ENCODE measurements at places on chromosomes 6 and 20.
A peak's percentile ranks its signal among the peaks of the same experiment; 100 is the strongest.

- no peak for DNase-seq
These were observed 33.6 kb upstream of the UST start for GRCh38 chr6:148713033-148713738.

- no peak for DNase-seq
These were observed 39.9 kb upstream of the PRDM1 start for GRCh38 chr6:106046116-106046853.

- no peak for DNase-seq
These were observed 49.6 kb downstream of the CDK5RAP1 start for GRCh38 chr20:33351696-33352095.

- no peak for DNase-seq
These were observed 332.7 kb downstream of the CENPW start for GRCh38 chr6:126672649-126673048.

DNA sequence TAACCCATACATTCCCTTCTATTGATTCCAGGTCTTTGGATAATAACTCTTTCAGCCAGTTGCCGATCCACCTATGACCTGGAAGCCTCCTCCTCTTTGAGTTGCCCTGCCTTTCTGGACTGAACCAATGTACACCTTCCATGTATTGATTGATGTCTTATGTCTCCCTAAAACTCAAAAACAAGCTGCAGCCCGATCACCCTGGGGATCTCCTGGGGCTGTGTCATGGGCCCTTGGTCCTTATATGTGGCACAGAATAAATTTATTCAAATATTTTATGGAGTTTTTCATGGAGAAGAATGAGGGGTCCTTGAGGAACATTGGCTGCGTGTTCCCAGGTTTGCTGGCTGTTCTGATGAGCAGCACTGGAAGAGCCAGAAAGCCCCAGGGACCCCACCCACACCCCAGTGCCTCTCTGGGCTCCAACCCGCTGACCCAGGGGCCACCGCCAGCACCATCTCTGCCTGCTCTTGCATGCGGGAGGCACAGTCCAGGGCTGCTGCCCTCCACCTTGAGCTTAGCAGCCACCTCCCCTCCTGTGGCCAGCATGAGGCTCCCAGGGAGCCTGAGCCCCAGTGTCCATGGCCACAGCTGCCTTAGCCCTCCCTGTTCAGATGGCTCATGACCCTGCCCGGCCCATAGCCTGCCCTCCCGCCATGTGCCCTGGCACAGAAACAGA is 36.5 kb upstream of the CST7 start:
- no peak for DNase-seq

DNA sequence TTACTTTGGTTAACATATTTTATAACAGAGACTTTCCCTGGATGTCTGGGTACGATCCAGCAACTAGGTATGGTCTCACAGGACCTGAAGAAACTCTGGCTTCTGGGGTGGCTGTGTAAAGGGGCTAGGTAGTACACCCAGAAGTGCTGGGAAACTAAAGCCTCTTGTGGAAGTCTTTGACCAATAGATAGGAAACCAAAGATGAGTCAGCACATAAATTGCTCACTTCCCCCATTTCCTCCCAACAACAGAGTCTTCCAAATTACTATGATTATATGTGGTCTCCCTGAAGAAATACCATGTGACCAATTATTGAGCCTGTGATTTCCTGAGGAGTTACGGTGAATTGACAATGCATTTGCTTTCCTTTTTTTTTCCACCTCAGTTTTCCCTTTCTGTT is 26.8 kb upstream of the TBX18 start:
- no peak for DNase-seq

DNA sequence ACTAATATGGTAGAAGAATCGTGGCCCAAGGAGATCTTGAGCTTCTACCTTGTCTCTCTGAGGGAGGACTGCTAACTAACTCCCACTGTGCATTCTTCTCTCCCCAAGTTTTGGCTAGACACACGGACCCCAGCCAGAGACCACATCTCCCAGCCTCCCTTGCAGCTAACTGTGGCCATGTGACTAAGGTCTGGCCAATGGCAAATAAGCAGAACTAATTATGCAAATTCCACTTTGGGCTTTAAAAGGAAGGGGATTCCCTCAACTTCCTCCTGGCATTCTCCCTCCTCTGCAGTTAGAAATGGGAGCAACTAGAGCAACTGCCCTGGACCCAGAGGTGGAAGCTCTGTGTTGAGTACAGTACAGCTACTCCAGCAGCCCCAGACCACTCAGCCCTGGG is 15.4 kb downstream of the BPIFA2 start:
- no peak for DNase-seq

GRCh38 chr6:39553029-39553428 is 172.2 kb downstream of the KIF6 start:
- DNase-seq: no peak

DNA sequence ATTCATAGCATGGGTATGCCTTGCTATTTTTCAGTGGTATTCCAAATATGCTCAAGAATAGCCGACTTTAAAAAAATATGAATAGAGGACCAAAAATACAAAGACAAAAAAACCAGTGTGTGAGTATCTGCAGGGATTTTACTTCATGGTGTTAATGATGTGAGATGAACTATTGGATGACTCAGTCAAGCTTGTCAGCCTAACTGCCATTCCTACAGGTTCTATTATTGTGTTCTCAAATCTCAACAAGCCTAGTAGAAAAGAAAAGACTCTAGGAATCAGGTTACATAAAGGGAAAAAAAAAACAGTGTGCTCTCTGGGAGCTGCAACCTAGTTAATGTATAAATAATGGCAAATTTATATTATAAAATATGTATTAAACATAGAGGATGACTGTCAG is 588.4 kb upstream of the BTBD3 start:
- DNase-seq: peak; percentile 34

GRCh38 chr6:116476002-116476678 is 15.0 kb downstream of the CALHM6 start:
- no peak for DNase-seq

GRCh38 chr20:57257701-57258453 is 8.6 kb downstream of the BMP7 start:
- no peak for DNase-seq

Data from NCI-H2171 treated with DMSO at 0.1 percent for 48 hours (cell line).